NCI-H2029 treated with DMSO at 0.1 percent for 48 hours (cell line): ENCODE measurements at places on chromosomes 5 and 9.

GRCh38 chr5:61264273-61264661, 67.8 kb upstream of the ZSWIM6 start:
- DNase-seq, result no peak

DNA sequence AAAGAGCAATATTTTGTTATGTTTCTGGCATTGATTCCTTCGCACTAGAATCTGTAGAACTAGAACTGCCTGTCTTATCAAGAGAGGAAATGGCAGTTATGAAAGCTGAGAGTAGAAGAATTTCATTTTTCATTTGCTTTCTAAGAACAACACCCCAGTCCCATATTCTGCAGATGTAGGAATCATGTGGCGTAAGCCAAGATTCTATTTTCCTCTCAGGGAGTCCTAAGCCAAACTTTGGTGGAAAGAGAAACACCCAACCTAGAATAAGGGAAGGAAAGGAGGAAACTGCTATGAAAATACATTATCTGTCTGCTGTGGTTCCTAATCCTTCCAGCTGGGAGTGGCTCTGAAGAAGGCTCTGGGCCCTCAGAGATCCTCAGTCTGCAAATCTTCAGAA, 1176.9 kb upstream of the C9orf72 start:
- no peak for DNase-seq

DNA sequence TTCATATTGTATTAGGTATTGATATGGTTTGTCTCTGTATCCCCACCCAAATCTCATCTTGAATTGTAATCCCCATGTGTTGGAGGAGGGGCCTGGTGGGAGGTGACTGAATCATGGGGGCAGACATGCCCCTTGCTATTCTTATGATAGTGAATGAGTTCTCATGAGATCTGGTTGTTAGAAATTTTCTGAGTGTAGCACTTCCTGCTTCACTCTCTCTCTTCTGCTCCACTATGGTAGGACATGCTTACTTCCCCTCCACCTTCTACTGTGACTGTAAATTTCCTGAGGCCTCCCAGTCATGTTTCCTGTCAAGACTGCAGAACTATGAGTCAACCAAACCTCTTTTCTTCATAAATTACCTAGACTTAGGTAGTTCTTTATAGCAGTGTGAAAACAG, 187.4 kb upstream of the SLC24A2 start:
- DNase-seq, result no peak

DNA sequence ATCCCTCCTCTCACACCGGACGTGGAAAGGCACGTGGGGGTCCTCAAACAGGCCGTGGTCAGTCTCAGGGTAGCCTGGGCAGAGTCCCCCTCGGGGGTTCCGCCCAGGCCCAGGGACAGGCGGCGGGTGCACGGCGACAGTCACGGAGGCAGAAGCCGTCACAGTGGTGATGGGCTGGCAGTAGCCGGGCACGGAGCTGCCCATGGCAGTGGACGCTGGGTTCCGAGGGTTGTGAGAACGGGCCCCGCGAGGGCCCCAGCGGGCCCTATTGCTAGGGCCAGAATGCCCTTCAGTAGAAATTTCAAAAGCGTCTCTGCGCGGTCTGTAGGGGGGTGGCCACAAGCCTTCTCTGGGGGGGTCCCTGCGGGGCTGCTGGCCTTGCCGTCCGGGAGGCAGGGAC, 69.8 kb downstream of the PTCH1 start:
- DNase-seq, result no peak

DNA sequence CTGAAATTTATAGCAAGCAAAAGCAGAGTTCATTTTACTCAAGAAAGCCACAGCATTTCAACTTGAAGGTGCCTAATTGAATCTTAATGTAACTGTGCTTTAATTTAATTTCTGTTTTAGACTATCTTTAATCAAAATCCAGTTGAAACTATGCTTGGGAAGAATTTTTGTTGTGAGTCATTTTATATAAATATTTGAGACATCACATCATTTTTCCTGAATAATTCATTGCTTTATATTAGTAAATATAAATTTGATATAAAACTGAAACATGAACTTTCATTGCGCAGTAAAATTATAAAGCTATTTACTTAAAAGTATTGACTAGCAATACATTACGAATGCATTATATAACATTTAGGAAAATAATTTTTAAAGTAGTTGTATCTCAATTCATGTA, 1937.1 kb upstream of the CDH9 start:
- no peak for DNase-seq

DNA sequence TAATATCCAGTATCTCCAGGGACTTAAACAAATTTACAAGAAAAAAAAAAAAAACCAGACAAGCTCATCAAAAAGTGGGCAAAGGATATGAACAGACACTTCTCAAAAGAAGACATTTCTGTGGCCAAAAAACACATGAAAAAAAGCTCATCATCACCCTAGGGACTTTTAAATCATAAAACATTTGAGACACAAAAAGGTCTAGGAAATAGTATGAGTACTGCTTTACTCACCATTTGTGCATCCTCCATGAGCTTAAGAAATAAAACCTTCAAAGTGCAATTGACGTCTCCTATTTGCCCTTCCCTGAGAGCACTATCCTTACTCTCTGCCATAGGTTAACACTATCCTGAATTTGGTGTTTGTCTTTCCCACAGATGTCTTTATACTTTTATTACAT, 193.7 kb upstream of the NREP start:
- DNase-seq, result no peak

DNA sequence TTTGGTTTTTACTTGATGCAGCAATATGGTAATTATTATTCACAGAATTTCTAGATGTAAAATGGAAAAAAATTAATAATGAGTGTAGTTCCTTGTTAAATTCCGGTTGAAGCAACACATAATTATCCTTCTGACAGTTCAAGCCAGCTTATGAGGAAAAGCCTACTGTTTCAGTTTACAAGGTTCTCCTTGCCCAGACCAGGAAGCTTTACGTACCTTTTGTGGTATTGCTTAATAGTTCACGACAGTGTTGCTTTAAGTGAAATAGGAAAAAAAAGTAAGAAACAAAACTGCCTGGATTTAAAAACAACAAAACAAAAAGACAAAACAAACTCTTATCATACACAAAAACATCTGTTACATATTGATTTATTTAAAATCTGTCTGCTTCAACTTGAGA, 547.3 kb upstream of the C9orf72 start:
- DNase-seq, result no peak

- no peak for DNase-seq
These were observed 505.5 kb downstream of the ENC1 start for GRCh38 chr5:74135033-74135432.

DNA sequence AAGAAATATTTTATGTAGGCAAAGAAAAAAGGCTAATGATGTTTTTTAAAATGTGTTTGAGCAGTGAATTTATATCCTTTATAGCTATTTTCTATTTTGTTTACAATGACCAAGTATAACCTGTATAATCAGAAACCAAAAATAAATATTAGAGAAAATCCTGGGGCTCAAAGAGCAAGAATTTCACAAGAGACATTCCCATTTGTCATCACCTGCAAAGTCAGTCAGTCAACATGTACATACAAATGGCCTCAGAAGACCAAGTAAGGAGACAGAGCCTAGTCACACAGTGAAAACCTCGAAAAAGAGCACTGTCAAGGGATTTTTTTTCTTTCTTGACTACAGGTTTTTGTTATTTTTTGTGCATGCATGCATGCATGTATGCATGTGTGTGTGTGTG, 231.4 kb downstream of the GLIS3 start:
- no peak for DNase-seq

GRCh38 chr5:100838048-100838473, 65.0 kb downstream of the ST8SIA4 start:
- no peak for DNase-seq

DNA sequence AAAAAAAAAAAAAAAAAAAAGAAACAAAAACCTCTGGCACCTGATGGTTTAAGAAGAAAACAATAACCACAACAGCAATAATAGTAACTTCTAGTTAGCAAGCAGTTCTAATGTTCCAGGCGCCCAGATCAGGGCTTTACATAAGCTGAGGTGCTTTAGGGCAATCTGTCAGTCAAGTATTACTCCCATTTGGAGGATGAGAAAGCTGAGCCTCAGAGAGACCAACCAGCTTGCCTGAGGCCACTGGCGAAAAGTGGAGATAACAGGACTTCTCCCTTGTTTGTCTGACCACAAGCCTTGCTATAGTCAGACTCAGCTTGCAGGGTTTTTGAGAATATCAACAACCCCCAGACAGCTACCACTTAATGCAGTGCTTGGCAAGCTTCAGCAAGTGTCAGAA, 83.5 kb upstream of the BOD1 start:
- no peak for DNase-seq

- no peak for DNase-seq
These were observed 402.8 kb downstream of the MAT2B start for GRCh38 chr5:163908253-163908652.

DNA sequence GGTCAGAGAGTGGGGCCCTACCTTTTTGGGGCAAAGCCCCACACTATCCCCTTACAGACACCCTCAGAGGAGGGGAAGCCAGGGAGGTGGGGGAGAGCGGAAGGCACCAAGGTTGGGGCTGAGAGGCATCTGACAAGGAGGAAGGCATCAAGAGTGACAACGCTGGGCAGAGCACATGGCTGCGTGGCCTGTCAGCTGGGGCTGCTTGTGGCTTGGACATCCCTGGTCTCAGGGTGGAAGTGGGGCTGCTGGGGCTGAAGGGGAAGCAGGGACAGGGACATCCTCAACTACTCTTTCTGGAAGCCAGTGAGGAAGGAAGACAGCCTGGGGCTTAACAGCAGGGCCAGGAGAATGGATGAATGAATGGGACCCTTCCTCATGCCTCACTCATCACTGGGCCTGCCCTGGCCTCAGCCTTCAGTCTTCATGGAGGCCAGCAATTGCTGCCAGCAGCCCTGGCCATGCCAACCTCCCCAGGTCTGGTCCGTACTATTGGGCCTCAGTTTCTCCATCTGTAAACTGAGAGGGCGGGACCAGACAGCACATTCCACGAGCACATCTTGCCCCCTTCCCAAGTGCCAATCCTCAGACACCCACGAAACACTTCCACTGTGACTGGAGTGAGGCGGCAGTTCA, 993 bp upstream of the RALGDS start:
- DNase-seq, result no peak

- no peak for DNase-seq
These were observed 31.7 kb downstream of the ZDHHC21 start for GRCh38 chr9:14661421-14662059.

DNA sequence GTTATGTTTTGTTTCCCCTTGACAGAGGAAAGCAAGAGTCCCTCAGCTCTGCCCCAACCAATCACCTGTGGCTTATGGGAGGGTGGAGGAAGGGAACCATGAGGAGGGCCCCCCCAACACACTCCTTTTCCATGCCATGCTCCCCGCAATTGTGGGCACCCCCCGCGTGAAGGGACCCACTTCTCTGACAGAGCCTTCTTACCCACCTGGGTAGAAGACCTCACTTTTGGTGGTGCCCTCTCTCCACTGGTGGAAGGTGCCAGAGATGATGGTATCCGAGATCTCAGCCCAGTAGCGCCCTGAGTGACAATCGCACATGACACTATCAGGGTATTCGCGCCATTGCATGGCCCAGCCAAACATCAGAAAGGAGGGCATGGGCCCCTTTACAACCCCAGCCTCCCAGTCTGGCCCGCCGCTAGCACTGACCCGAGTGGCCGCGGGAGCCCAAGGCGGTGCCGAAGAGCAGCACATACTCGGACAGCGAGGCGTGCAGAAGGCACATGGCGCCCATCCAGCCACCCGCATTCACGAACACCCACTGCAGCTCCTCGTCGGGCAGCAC, 714 bp downstream of the SIGMAR1 start:
- no peak for DNase-seq

GRCh38 chr5:167352801-167353200, 938.6 kb upstream of the WWC1 start:
- no peak for DNase-seq

- peak; percentile 31 for DNase-seq
These were observed 232.1 kb downstream of the ENC1 start for GRCh38 chr5:74408150-74409043.

- no peak for DNase-seq
These were observed 34.7 kb downstream of the ADAMTS2 start for GRCh38 chr5:179310439-179311090.

DNA sequence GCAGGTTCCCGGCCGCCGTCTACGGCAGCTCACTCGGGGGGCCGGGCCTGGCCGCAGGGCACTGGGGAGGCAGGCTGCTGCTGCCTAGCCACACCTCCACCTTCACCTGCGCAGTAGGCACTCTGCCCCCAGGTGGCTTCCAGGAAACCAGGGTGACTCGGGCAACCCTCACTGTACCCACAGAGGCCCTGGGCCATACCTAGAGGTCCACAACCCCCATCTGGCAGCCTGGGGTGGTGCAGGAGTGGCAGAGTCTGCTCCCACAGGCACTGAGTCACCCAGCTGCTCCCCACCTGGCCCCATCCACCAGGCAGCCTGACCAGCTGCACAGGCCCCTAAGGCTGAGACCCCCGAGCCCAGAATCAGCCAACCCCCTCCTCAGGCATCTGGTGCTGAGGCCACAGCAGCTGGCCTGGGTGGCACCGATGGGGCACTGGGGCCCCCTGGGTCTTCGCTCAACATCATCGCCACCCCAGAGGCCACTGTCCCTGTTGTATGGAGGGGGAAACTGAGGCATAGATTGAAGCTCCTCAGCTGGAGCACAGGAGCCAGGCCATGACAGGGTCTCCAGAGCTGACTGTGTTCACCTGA, 70.2 kb downstream of the KCNT1 start:
- DNase-seq, result no peak

DNA sequence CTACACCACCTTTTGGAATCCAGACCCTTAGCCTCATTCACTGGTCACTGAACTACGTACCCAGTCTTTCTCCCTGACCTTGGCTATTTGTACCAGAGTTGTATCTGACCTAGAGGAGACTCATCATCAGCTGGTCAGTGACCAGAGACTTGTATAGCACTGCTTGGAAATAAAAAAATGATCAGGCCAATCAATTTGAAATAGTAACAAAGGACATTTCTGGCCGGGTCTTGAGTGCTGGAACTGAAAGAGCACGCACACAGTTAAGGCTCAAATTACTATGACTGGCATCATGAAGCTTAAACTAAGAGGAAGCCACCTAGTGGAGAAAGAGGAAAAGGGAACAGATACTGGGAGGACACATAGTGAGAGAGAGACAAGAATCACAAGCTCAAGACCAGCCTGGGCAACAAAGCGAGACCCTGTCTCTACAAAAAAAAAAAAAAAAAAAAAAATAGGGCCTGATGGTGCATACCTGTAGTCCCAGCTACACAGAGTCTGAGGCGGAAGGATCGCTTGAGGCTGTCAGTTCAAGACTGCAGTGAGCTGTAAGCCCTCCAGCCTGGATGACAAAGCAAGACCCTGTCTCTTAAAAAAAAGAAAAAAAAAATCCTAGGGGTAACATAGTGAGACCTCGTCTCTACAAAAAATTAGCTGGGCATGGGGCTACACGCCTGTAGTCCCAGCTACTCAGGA, 12.8 kb upstream of the SRP19 start:
- DNase-seq, result peak; percentile 86

- no peak for DNase-seq
These were observed 1129.2 kb downstream of the CDH9 start for GRCh38 chr5:25909163-25909562.

- DNase-seq, result no peak
These were observed 66.0 kb upstream of the PANK3 start for GRCh38 chr5:168645195-168645594.

DNA sequence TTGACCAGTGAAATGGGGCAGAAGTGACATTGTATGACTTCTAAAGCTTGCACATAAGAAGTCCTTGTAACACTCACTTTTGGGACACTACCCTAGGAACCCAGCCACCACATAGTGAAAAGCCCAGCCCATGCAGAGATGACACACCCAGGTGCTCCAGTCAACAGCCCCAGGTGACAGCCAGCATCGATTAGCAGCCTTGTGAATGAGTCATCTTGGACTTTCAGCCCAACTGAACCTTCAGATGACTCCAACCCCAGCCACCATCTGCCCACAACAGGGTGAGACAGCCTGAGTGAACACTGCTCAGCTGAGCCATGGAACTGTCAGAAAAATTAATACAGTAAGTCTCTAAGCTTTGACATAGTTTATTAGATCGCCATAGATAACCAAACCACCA, 458.6 kb downstream of the ZSWIM6 start:
- no peak for DNase-seq
